ENCODE measurements at places on chromosomes 3 and 15.
A peak's percentile ranks its signal among the peaks of the same experiment; 100 is the strongest.

- no peak for DNase-seq
These were observed 23.9 kb downstream of the RNF111 start for GRCh38 chr15:59011262-59011952.

DNA sequence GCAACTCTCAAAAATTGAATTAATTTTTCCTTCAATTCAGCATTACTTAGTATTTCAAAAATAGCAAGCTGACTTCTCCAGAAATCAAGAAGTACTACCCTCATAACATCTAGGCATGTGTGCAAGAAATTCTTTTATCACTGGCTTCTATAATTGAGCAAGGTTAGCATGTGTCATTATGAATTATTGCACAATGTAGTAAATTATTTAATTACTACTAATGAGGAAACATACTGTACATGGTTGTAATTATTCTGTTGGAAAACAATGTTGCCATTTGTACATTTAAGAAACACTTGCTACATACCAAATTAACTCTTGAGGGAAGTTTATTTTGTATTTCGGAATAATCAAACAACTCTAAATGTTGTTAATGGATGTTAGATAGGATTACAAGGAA, 122.2 kb upstream of the ICE2 start:
- DNase-seq = no peak

DNA sequence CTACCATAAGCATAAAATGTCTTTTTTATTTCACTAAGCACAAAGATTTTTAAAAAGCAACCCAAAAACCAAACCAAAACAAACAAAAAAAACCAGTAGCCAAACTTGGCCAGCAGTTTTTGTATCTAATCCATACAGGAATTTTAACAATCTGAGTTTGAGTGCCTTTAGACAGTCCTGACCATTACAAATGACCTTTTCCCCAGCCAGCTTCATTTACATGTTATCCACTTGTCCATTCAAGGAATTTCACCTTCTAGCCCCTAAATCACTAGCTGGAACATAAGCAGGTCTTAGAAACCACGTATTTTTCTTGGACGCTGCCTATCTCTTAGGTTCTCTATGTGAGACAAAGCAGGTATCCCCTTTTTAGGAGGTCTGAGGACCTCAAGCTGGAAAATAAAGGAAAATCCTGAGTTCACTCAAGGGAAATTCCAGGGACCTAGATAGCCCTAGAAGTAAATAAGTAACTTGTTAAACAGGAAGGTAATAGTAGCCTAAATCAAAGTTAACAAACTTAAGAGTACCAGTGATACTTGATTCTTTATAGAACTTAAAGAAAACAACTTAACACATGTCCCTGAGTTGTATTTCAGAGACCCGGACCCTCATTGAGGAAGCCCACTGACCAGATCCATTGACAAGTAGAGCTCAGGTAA, 34.2 kb downstream of the CIP2A start:
- no peak for DNase-seq

DNA sequence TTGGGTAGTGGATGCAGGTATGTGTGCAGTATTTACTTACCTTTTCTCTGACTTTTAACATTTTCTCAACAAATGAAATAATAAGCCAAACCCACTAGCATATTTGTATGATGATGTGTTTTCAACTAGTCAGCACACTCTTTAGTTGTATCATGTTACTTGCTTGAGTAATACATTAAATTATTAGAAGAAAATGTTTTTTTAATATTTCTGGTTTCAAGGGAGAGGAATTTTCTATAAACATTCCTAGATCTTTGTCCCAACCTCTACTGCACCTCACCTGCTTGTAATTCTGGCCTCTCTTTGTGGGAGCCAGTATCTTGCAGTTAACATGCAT, 161.8 kb upstream of the CBLB start:
- DNase-seq = no peak

DNA sequence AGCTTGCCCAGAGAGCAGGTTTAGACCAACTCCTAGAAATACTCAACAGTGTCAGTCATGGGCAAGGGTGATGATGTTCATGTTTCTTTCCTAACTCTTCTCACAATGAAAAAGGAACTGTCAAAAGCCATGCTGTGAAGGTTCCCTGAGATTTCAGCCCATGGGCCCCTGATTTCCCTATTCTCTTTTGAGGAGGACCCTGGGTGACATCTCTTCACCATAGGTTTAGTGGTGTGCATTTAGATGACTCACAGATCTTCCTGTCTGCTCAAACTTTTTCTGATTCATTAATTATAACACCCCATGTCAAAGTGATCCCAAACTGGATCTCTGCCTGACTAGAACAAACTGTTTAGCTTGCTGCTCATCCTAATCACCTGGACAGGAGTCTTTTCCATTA, 108.0 kb downstream of the BBX start:
- DNase-seq = no peak

- DNase-seq = no peak
These were observed 83.5 kb downstream of the C3orf70 start for GRCh38 chr3:185069037-185070030.

DNA sequence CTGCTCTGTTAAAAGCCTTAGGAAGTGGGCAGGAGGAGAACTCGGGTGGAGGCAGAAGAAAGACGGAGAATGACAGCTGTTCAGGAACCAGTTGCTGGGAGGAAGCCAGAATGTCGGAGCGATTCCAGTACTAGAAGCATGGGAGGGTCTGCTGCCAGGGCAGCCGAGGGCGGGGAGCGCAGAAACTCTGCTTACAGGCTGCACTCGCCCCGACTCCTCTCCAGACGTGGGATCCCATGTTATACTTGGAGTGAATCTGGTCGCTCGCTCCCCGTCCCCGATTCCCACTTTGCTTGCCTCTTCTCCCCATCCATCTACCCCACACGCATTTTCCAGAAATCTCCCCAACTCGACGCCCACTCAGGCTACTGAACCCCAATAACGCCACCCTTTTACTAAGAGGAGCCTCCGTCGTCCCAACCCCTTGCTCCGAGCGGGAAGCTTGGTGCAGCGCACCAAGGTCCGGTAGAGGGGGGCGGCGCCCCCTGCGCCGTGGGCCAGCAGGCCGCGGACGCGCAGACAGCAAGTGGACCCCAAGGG, 665 bp downstream of the GATM start:
- no peak for DNase-seq

DNA sequence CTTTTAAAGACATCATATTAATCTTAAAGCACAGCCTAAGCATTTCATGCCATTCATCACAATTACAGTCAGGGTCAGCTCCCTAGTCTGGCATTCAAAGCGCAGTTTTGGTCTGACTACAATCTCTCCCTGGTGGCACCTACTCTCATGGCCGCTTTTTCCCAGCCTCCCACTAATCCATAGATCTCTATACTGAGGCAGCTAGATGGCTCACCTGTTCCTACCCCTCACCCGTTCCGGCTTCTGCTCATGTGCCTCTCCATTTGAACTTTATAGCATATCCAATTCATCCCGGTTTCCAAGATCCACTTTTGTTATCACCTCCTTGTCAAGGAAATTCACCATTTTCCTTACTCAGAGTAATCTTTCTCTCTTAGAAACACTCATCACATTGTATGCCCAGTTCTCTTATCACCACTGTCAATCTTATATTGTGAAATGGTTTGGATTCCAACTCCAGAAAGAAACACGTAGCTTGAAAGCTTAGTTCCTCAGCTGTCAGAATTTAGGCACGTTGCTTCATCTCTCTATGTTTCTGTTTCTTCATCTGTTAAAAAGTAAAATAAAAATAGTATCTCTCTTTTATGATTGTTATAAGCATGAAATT, 220.0 kb upstream of the UBE2E2 start:
- DNase-seq = no peak

GRCh38 chr3:86451749-86452148, 539.2 kb downstream of the VGLL3 start:
- no peak for DNase-seq

DNA sequence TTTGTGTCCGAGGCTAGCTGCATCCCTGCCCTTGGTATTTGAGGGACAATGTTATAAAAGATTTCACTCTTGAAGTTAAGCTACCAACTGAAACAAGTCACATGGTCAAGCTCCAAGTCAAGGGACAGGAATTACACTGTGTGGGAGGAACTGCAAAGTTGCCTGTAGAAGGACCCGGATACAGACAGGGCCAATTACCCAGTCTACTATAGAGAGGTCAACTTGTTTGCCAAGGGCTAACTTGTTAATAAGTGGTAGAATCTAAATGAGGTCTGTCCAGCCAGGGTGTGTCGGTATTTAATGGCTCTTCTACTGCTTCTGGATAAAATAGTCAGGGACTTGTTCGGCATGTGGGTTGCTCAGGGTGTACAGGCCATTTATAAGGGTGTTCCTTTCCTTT, 55.7 kb downstream of the PTPRG start:
- DNase-seq = no peak

GRCh38 chr3:53724566-53724965, 121.7 kb downstream of the CHDH start:
- no peak for DNase-seq

GRCh38 chr3:172511783-172512762, 11.2 kb downstream of the TNFSF10 start:
- DNase-seq = peak; percentile 3
